ENCODE measurements at places on chromosomes 16 and 17.

DNA sequence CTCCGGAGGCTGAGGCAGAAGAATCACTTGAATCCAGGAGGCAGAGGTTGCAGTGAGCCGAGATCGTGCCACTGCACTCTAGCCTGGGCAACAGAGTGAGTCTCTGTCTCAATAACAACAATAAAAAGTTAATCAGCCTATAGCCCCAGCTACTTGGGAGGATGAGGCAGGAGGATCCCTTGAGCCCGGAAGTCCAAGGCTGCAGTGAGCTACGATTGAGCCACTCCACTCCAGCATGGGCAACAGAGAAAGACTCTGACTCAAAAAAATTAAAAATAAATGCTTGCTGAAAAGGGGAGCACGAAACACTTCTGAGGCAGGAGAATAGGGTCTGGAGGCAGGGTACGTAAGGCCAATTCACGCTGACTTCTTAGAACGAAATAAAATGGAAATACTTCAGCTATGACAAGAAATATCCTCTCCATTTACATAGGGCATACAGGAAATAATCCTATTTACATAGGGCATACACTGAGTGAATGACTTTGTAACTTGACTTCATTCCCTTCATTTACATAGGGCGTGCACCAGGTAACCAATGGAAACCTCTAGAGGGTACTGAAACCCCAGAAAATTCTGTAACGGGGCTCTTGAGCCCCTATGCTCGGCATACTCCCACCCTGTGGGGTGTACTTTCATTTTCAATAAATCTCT, 3.2 kb upstream of the PRPSAP1 start:
- peak; percentile 58 for DNase-seq

GRCh38 chr17:83029571-83029970, 49.8 kb upstream of the METRNL start:
- no peak for DNase-seq

GRCh38 chr16:17307504-17307903, 163.3 kb downstream of the XYLT1 start:
- DNase-seq: no peak

DNA sequence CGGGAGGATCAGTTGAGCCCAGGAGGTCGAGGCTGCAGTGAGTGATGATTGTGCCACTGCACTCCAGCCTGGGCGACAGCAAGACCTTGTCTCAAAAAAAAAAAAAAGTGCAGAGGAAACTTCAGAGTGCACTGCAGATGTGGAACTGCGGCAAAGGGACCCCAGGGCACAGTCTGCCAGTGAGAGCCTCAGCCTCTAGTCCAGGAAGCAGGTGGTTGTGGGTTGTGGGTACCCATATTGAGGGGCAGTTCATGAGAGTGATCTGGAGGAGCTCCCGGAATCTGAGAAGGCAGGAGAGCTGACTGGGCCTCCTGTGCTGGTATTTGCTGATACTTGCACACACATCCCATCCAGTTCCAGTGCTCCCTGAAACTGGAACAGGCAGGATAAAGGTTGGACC, 13.1 kb downstream of the FOXN1 start:
- no peak for DNase-seq

DNA sequence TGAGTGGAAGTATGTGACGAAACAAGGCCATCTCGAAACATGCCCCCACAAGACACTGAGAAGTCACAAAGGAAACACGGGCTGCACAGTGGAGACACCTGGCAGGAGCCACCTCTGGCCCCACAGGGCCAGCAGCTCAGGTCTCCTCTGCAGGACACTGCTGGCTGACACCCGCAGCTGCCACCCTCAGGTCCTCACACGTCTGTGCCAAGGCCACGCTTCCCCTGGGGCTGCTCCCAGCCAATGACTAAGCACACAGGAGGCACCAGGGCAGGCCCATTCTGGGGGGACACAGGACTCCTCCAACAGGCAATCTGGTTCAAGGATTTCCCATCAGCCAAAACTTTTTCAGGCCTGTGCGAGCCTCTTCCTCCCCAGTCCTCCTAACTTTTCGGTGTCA, 36.4 kb downstream of the MBTPS1 start:
- DNase-seq: no peak

GRCh38 chr16:82456683-82457082, 170.1 kb upstream of the CDH13 start:
- DNase-seq: peak; percentile 54

DNA sequence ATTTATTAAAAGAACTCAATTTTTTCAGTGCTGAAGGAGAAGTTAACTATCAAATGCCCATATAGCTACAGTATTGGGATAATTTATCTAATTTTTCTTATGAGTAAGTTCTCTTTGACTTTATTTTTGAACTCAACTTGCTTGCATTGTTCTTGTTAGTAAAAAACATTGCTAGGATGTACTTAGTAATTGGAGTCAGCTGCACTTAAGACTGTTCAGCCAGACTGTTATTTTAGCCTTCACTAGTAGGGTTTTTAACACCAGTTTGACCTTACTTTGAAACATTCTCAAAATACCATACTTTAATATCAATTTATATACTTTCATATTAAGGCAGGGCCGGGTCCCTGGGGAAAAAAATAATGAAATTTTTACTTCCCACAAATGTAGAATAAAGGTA, 256.6 kb upstream of the TBX2 start:
- DNase-seq: no peak

GRCh38 chr17:27766438-27766837, 33.9 kb downstream of the NOS2 start:
- DNase-seq: no peak

GRCh38 chr17:79595921-79596320, 14.9 kb downstream of the RBFOX3 start:
- DNase-seq: no peak

DNA sequence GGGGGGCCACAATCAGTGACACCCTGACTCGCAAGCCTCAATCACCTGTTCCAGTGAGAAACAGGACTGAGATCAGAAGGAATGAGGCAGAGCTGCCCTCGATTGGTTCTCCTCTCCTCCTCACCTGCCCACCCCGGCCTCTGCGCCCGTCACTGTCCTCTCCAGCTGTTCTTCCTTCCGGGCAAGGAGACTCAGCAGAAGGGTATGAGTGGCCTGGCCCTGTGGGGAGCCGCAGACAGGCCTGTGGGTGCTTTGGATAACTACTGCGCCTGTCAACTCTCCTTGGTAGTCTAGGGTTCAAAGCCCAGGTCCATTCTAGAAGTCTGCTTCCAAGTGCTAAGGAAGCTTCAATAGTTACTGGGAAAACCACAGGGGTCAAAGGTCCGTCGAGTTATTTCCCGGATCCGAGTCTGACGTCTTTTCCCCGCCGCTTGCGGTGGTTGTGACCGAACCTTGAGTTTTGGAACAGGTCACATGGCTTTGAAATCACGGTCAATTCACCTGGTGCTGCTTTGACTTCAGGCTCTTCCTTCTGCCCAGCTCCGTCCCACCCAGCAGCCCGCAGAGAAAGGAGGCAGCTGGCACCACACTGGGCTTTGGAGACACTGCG, 8.3 kb downstream of the CARD14 start:
- DNase-seq: no peak

DNA sequence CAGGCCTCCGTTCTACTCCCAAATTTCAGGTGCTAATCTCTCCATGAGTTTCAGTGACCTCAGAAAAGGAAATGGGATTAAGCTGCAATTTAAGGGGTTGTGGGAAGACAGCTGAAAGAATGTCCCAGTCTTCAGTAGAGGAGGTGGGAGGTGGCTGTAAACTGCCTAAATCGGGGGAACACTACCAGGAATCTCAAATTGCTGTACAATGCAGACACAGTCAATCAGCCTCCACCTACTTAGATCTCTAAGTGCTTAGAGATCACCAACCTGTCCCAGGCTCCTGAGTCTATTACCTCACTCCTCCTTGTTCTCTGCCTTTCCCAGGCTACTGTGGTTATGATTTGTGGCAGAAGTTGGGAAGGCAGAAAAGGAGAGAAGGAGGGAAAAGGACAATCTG, 8.3 kb upstream of the TBX21 start:
- DNase-seq: no peak

GRCh38 chr17:17857496-17857895, 20.7 kb upstream of the SREBF1 start:
- DNase-seq: no peak

GRCh38 chr17:57986841-57987580, 1.0 kb downstream of the VEZF1 start:
- no peak for DNase-seq

DNA sequence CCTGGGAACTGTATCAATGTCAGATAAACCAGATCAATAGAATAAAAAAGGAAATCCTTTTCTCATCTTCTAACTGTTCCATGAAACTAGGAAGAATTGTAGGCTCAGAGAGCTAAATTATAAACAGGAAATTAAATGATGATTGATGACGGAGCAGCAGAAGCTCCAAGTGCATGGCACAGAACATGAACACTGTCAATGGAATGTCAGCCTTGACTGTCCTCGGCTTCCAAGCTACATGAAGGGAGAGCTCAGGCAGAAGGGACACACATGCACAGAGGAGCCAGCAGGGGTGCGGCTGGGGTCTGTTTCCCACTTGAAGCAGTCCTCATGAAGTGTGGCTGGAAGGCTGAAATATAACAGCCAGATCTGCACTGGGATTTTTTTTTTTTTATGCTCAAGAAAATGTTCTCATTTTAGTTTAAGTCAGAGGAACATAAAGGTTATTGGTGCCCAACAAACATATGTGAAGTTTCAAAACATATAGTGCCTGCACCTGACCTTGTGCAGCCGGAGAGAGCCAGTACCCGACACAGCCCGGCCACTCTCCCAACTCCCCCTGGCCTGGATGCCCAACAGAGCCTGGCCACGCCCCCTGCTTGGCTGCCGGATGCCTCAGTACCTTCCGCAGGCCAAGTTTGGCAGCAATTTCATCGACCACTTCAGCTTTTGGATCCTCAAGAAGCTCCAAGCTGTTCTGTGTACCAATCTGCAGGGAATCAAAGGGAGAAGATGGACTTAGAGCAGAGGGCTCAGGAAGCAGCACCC, 37.0 kb downstream of the NPLOC4 start:
- no peak for DNase-seq
